ENCODE measurements at places on chromosomes 1 and 21. TPM values are rescaled to one million over a fixed set of nuclear protein-coding genes. Genes with fewer than 3 reads are reported as not detected.
A peak's percentile ranks its signal among the peaks of the same experiment; 100 is the strongest.

DNA sequence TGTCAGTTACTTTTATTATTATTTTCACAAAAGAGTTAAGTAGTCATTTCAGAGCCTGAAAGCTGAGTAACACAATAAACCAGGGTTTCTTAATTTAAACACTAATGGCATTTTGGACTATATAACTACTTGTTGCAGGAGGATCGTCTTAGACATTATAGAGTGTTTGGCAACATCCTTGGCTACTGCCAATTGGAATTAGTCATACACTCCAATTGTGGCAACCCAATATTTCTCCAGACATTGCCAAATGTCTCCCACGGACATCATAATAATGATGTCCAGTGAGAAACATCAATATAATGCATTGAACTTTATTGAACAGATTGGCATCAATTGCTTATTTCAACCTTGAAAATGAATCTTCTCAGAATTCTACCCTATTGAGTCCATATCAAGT is 441.9 kb upstream of the ADGRL4 start:
- H3K4me3 ChIP-seq: no peak overlapping the region
- DNase-seq: no peak
- H3K4me1 ChIP-seq: no peaks in the 10 kb centered on the region
- H3K27ac ChIP-seq: no peak overlapping the region

- no peak overlapping the region for H3K4me3 ChIP-seq
- no peak overlapping the region for H3K27ac ChIP-seq
- no peak for DNase-seq
- H3K27me3 ChIP-seq: no peaks in the 10 kb centered on the region
- H3K36me3 ChIP-seq: no peaks in the 10 kb centered on the region
Measured at GRCh38 chr1:205438213-205439158, 16.6 kb upstream of the LEMD1 start.

Gene CBS
- 21.2 TPM for total RNA-seq

Gene KIAA0040
- total RNA-seq: 27.0 TPM

DNA sequence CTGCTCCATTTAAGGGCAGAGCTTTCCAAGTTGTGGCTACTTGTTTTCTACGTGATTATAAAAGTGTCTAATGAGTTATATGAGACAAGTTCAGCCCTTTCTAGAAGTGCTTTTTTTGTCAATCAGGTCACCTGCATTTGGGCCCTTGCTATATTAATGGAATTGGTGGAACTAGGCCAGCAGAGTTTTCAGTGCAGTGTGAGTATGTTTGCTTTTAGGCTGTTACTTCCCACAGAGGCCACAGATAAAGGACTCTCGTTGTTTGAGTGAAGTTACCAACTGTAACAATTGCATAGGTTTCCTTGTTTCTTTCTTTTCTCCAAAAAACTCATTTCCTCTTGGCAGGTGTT is 10.9 kb downstream of the SMAP2 start:
- H3K4me1 ChIP-seq: peaks cover 83% of the 10 kb centered on the region
- H3K4me3 ChIP-seq: peak overlapping the region; percentile 44
- H3K27me3 ChIP-seq: no peaks in the 10 kb centered on the region
- H3K36me3 ChIP-seq: no peaks in the 10 kb centered on the region
- DNase-seq: no peak

GRCh38 chr1:210448297-210448892 is 119.7 kb downstream of the HHAT start:
- H3K27ac ChIP-seq: no peak overlapping the region
- H3K4me1 ChIP-seq: peaks cover 6% of the 10 kb centered on the region
- H3K4me3 ChIP-seq: no peak overlapping the region
- H3K27me3 ChIP-seq: no peaks in the 10 kb centered on the region
- no peak for DNase-seq

- no peak overlapping the region for H3K4me3 ChIP-seq
- no peaks in the 10 kb centered on the region for H3K4me1 ChIP-seq
- H3K27me3 ChIP-seq: no peaks in the 10 kb centered on the region
- no peak overlapping the region for H3K27ac ChIP-seq
Measured at GRCh38 chr1:72547412-72547811, 265.1 kb upstream of the NEGR1 start.

DNA sequence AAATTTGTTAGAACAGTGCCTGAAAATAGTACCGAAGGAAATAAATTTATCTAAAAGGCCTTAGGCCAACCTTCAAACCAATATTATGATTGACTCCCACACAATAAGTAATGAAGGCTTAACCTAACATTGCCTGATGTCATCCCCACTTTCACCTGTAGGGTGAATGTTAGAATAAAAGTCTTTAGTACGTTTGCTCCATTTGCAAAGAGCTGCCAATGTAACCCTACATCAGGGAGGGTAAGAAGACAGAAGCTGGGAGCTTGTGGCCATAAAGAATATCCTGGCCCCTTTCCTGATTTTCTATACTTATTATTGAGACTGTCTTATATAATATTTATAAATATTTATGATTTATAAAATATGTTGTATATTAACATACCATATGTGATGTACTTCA is 661.8 kb upstream of the CXADR start:
- H3K27me3 ChIP-seq: no peaks in the 10 kb centered on the region
- H3K4me3 ChIP-seq: no peak overlapping the region
- H3K27ac ChIP-seq: no peak overlapping the region
- DNase-seq: no peak
- no peaks in the 10 kb centered on the region for H3K4me1 ChIP-seq

Gene DIO1
- total RNA-seq: not detected

DNA sequence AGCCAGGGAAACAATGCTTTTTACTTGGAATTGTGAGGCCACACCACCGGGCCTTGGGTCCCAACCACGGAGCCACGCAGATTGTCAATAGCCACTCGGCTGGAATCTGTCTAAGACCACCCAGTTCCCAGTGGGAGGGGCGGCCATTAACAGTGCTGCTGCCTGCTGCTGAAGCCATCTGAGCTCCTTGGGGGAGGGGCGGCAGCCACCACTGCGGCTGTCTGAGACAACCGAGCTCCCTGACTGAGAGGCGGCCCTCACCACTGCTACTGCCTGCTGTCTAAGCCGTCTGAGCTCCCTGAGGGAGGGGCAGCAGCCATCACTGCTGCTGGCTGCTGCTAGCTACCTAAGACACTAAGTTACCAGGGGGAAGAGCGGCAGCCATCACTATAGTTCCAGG is 64.3 kb downstream of the DMRTA2 start:
- H3K4me3 ChIP-seq: no peak overlapping the region
- no peaks in the 10 kb centered on the region for H3K27me3 ChIP-seq
- no peak overlapping the region for H3K27ac ChIP-seq

Gene TMEM63A
- total RNA-seq: 611 TPM

Measured in naive thymus-derived CD4-positive, alpha-beta T cell (primary cell).